Activated CD8-positive, alpha-beta memory T cell treated with anti-CD3 and anti-CD28 coated beads for 4 hours (primary cell): ENCODE measurements at places on chromosomes 11 and 22.

DNA sequence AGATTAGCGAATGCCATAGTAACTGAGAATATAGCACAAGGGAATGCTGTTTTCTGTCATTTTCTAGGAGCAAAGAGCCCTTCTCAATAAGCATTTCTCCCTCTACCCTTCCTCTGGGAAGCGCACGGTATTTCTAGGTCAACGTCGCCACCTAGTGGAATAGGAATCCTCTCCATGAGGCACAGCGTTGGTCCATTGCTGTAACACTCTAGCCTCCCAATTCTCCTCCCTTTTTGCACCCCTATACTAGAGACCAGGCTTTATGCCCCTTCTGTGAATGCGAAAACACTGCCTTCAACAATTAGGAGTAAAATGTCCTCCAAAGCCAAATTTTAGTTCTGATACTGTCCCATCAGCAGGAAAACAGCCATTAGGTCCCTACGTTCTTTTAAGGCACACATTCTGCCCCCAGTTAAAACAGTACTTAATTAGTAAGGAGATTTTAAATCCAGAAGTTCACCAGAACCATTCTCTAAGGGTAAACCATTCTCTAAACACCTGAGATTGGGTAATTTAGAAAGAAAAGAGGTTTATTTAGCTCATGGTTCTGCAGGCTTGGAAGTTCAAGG is 12.8 kb upstream of the HYLS1 start:
- no peak for DNase-seq

DNA sequence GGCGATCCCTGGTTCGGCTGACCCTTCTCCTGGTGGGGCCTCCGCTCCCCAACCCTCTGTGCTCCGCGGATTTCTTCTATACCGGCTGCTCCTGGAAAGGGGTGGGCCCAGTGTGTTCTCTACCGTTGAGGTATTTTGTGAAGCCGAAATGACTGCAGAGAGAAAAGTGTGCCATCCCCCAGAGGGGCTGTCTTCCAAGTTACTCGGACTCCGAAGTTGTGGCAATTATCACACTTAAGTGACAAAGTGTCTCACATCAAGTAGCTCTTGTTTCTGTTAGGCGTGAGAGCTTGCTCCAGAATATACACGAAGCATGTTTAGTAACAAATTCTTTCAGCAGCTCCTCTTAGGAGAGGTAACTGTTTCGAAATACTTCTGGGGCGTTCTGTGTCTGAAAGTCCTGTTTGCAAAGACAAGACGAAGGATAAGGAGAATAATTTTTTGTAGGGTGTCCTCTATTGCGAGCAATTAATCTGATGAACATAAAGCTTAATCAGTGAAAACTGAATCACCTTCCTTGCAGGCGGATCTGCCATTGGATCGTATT is 434 bp downstream of the XPNPEP3 start:
- no peak for DNase-seq

GRCh38 chr22:50694766-50695420 is 22.3 kb downstream of the SHANK3 start:
- DNase-seq: no peak

DNA sequence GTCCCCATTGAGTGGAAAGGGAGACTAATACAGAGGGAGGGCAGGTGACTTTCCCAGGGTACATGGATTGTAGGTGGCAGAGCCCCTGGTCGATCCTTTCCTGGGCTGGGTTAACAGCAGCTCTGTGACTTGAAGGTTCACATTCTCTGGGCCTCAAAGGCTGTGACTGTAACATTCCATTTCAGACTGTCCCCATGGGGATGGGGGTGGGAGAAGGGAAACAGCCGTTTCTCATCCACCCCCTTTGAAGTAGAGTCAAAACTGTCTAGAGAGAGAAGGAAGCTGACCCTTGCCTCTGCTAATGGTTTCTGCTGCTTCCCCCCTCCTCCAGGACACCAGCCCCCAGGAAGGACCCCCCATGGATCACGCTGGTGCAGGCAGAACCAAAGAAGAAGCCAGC is 19.2 kb downstream of the MICALL1 start:
- no peak for DNase-seq

- DNase-seq: no peak
Observed at GRCh38 chr11:68414496-68415221, 45.9 kb upstream of the PPP6R3 start.

DNA sequence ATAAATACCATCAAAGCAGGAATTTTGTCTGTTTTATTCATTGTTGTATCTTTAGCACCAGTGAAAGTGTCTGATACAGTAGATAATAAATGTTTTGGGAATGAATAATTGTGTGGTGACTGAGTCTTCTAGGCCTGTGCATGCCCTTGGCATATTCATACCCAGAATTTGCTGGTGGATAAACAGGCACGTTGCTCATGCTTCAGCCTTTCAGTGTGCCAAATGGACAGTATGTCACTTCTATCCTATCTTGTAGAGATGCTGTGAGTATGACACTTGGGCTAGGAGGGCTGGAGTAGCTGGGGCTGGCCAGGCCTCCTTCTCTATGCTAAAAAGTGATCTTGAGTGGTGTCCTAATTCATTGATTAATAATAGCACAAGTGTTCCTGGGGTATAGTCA is 287.3 kb upstream of the DDI1 start:
- DNase-seq: no peak

- DNase-seq: no peak
Observed at GRCh38 chr22:19055801-19056200, 66.4 kb downstream of the DGCR2 start.
